Activated CD8-positive, alpha-beta memory T cell treated with anti-CD3 and anti-CD28 coated beads for 1 hour (primary cell): ENCODE measurements at places on chromosomes 2 and 18.

- DNase-seq: no peak
Measured at GRCh38 chr2:73203055-73203681, 794 bp downstream of the NOTO start.

DNA sequence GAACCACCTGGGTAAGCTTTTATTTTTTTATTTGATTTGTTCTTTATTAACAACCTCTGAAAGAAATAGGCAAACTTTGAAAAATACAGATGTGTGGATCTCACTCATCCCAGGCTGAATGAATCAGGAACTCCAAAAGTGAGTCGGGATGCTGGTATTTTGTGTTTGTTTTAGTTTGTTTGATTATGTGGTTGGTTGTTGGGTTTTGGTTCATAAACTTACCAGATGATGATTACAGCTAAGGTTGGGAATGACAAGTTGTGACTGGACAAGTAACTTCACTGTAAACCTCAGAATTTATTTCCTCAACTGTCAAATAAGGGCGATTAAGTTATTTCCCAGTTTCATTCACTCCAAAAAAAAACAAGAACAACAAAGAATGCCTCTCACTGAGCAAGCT lies 80.5 kb upstream of the KIF5C start:
- DNase-seq: no peak

- no peak for DNase-seq
Measured at GRCh38 chr2:100544911-100545596, 17.7 kb upstream of the PDCL3 start.

- DNase-seq: no peak
Measured at GRCh38 chr18:48949050-48949605, 1.6 kb downstream of the SMAD7 start.

- no peak for DNase-seq
Measured at GRCh38 chr2:236720974-236721540, 151.4 kb downstream of the ACKR3 start.

- DNase-seq: no peak
Measured at GRCh38 chr2:17124575-17125318, 393.5 kb downstream of the RAD51AP2 start.

DNA sequence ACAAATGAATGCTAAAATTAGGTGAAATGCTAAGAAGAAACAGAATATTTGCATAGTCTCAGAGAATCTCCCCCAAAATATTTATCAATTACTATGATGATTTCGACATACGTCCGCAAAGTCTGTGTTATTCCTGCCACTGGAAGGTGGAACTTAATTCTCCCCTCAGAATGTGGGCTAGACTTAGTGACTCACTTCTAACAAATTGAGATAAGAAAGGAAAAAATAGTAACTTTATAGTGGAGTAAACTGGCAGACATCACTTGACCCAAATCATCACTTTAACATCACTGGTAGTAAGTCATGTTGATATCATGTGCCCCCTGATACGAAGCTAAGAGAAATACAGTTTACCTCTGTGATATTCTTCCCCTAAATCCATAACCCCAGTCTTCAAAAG lies 23.5 kb downstream of the HADHB start:
- DNase-seq: no peak

DNA sequence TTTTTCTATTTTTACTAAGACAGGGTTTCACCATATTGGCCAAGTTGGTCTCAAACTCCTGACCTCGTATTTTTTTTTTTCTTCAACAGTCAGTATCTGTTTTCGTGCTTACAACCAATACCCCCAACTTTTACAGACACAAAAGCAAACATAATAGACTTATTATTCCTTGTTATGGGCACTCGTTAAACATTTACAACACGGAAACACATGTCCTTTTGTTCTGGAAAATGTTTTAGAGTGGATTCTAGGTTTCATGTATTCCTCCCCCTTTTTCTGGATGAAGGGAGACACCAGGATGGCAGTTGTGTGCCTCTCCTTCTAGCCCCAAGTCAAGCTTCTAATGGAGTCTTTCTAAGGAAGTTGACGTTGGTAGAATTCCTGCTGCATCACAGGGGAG lies 88.8 kb downstream of the CD226 start:
- no peak for DNase-seq

GRCh38 chr2:32478889-32479620 lies 122.2 kb downstream of the BIRC6 start:
- DNase-seq: no peak

DNA sequence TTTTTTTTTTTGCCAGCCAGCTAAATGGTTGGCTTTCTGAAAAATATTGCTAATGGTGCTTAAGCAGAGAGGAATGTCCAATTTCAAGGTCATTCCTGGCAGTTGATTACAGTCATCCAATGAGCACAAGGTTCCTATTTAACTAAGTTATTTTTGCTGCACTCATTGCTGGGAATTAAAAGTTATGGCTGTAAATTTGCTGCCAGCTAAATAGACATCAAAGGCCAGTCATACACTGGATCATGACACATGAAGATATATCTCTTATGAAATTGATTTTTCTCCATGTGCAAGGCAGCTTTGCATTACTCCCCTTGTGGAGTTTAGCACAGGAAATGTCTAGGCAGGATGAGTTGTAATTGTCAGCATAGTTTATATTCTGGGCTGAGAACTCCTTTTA lies 1898.4 kb upstream of the CELF4 start:
- DNase-seq: no peak

- DNase-seq: no peak
Measured at GRCh38 chr2:230941202-230942180, 16.4 kb upstream of the GPR55 start.

DNA sequence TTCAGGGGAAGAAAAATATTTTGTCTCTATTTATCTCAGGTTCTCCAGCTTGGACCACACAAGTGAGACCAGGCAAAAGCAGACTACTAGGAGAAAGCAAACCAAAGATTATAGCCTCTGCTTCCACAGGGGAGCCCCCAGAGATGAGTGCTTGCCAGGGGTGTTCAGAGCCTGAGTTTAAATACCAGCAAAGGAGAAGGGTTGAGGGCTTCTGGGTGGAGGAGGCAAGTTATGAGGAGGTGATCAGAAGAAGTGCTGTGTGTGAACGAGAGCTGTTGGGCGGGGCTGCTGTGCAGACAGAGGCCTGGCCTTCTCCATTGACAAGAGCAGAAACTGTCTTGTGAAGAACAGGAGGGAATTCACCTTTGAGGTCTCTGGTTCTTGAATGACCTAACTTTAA lies 32.8 kb upstream of the PXDN start:
- no peak for DNase-seq

- DNase-seq: no peak
Measured at GRCh38 chr2:100819370-100820272, at the start of gene NPAS2. Gene NPAS2 (plus strand): TSS chr2:100820139. CDS start chr2:100904755, 84,616 bp downstream.

- no peak for DNase-seq
Measured at GRCh38 chr18:45359275-45360009, 255.8 kb upstream of the SLC14A2 start.

GRCh38 chr2:134718023-134718816 lies 580 bp downstream of the TMEM163 start:
- DNase-seq: no peak

DNA sequence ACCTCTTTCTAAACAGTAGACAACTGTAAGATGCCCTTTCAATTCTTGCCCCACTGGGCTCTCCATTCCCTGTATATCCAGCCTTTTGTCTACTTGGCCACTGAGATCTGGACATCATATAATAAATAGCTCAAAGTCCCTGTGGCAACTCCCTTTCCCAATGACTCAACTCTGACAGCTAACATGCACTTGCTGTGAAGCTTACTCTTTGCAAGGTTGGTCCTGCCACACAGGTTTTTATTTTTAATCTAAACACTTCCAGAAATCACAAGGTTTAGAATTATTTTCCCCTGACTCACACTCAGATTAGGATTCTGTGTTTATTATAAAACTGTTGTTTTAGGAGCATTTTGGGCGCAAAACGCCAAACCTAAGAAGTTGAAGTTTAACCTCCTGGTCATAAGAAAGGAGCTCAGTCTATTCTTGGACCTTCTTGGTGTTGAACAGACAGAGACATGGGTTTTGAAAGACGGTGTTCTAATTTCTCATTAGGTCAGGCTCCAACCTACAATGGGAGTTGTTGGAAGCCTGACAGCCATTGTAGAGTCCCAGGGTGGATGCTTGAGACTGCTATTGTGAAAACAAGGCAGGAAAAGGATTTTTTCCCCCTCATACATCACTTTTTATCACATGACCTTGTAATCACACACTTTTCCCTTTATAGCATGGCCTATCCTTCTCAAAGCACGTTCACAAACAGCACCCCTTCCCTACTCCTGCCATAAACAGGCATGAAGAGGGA lies 124.7 kb upstream of the SERPINE2 start:
- no peak for DNase-seq

GRCh38 chr2:75288760-75289159 lies 89.4 kb upstream of the TACR1 start:
- DNase-seq: no peak

GRCh38 chr2:191051177-191051576 lies 37.2 kb upstream of the STAT1 start:
- no peak for DNase-seq

- DNase-seq: no peak
Measured at GRCh38 chr2:224211791-224212190, 172.7 kb upstream of the SERPINE2 start.

- no peak for DNase-seq
Measured at GRCh38 chr2:223954401-223954800, 2.9 kb upstream of the MRPL44 start.

- DNase-seq: no peak
Measured at GRCh38 chr18:50142441-50143120, 52.4 kb downstream of the MYO5B start.

DNA sequence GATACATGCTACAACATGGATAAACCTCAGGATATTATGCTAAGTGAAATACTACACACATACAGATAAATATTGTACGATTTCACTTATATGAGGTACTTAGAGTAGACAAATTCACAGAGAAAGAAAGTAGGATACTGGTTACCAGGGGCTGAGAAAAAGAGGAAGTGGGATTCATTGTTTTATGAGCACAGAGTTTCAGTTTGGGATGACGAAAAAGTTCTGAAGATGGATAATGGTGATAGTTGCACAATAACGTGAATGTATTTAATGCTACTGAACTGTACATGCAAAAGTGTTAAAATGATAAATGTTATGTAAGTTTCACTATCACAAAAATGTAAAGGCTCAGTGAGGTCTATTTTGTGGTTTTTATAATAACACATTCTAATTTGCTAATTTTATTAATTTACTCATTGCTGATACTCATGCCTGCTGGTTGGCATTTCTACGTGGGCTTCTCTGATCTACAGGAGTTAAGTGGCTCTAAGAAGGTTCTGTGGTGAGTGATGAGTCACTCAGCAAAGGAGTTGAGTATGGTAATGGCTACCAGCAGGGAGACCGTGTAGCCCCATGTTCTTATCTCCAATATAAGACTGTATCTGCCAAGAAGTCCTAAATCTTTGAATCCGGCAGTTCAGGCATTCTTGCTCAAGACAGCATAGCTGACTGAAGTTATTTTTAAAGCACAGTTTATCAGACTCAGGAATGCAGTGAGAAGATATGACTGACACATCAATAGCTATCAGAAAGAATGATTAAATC lies 41.1 kb downstream of the UPP2 start:
- DNase-seq: no peak

GRCh38 chr2:8337321-8337720 lies 344.5 kb upstream of the ID2 start:
- no peak for DNase-seq

- no peak for DNase-seq
Measured at GRCh38 chr2:158394453-158394852, 62.1 kb downstream of the CCDC148 start.

DNA sequence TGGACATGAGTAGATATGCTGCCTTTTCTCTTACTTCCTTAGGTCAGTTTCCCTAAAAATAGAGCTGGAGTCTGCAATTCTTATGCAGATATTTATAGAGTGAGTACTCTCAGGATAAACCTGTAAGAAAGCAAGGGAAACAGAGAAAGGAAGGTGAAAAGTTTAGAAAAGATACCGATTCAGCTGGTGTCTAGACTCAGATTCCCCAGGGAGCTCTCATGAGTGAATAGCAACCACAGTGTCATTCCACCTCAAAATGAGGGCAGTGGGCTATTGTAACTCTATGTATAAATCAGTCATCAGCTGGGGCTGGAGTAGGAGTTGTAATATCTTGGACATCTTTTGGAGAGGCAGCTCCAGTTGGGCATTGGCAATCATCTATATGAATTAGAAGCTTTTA lies 1485.1 kb upstream of the TMEFF2 start:
- DNase-seq: no peak

DNA sequence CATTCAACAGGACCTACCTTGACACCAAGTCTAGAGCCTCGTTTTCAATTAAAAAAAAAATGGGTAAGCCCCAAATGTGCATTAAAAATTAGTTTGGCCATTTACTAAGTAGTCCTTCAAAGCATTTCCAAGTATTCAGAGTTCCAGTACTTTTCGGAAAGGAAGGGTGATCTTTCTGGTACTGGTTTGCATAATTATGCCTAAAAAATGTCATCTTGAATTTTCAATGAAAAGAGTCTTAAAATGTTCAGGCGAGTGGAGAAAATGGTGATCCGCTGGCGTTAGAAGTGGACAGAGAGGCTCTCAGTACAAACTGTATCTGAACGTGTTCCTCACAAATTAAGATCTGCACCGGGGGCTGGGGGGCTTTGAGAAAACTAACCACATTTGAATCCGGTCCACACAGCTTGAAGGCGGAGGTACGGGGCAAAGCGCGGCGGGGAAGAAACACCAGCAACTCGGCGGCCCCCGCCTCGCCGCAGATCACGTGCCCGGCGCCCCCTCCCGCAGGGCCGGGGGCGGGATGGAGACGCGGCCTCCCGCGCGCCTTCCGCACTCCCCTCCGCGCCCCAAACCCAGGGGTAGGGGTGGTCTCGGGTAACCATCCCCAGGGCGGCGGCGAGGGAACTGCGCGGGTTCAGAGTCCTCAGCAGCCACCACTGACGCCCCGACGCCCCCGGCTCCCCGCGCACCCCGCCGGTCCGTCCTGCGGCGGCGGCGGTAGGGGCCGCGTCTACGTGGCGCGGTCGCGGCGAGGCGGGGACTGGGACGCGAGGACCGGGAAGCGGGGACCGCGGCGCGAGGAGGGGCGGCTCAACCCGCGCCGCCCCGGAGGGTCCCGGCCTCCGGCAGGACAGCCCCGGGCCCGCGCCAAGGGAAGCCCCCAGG lies 564 bp downstream of the LPIN2 start:
- peak; percentile 22 for DNase-seq

- no peak for DNase-seq
Measured at GRCh38 chr18:57802213-57803102, 657 bp downstream of the ATP8B1 start.

DNA sequence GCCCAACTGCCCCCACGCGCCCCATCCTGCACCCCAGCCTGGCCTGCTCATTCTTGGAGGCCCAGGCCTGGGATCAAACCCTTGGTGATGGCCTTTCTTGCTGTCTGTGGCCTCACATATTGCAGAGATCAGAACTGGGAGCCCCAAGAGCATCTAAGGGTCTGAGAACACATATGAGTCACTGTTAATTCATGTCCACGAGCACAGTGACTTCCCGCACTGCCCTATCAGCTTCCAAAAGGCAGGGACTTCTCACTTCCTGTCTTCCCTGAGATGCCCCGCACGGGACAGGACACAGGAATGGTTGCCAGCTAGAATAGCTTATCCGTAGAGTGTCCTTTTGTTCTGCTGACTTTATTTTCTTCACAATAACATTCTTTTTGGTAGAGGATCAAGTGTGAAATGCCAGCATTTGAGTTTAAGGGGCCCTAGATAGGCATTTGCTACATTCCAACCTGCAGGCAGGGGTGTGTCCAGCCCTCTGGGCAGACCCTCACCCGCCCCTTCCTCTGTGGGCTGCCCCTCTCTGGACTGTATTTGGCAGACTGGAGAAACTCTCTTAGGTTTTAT lies 21.1 kb upstream of the CELF4 start:
- DNase-seq: no peak
